Effector memory CD8-positive, alpha-beta T cell (primary cell): ENCODE measurements at places on chromosomes 13 and 19.

- H3K27me3 ChIP-seq: no peaks in the 10 kb centered on the region
- H3K4me1 ChIP-seq: no peaks in the 10 kb centered on the region
- no peak for DNase-seq
Observed at GRCh38 chr19:28400953-28401671, 811.8 kb downstream of the UQCRFS1 start.

DNA sequence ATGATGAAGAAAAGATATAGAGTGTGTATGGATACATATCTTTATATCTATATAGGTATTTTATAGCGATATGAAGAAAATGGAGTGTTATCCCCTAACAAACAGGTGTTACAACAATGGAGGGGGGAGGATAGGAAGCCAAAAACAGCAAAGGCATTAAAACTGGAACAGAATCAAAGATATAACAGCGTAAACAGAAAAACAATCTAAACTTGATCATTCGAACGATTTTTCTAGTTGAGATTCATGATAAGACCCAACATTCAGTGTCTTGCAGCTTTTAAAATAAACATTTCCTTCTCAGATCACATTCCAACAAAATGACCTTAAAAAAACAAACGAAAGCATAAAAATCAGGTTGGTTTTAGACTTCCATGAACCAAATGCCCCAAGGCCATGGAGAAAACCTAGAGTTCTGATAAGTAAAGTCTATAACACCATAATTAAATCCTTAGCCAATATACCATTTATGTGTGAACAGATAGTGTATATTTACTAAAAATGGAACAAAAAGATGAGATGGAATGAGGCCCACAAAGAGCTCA lies 55.7 kb downstream of the CAB39L start:
- H3K4me1 ChIP-seq: no peaks in the 10 kb centered on the region
- no peak overlapping the region for H3K4me3 ChIP-seq
- H3K36me3 ChIP-seq: peaks cover 3% of the 10 kb centered on the region
- no peak for DNase-seq
- H3K27me3 ChIP-seq: no peaks in the 10 kb centered on the region
- no peak overlapping the region for H3K27ac ChIP-seq

DNA sequence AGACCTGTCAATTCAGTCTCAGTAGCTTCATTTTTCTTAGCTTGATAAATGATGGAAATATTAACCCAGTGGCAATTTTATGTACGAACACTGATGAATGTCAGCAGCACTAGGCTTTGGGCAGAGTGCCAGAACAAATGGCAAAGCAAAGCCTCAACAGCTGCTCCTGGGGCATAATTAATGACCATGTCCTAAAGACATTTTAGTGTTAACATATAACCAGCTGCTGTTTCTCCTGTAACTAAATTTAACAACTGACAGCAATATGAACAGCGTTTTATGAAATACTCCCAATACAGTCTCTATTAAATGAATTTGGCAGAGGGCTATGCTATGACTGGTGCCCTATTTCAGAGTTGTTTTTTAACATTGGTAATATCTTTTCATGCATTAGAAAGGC lies 47.1 kb downstream of the ZNF568 start:
- no peaks in the 10 kb centered on the region for H3K27me3 ChIP-seq
- H3K4me1 ChIP-seq: no peaks in the 10 kb centered on the region
- no peak overlapping the region for H3K27ac ChIP-seq

GRCh38 chr13:111130116-111130508 lies 15.0 kb downstream of the ARHGEF7 start:
- peaks cover 18% of the 10 kb centered on the region for H3K27me3 ChIP-seq
- H3K36me3 ChIP-seq: no peaks in the 10 kb centered on the region
- H3K4me1 ChIP-seq: no peaks in the 10 kb centered on the region
- no peak overlapping the region for H3K27ac ChIP-seq
- DNase-seq: no peak

- no peak overlapping the region for H3K4me3 ChIP-seq
- H3K36me3 ChIP-seq: no peaks in the 10 kb centered on the region
Observed at GRCh38 chr13:78999494-78999893, 340.5 kb upstream of the OBI1 start.

GRCh38 chr13:35332134-35332533 lies 144.4 kb downstream of the MAB21L1 start:
- H3K4me1 ChIP-seq: no peaks in the 10 kb centered on the region
- H3K36me3 ChIP-seq: peaks cover 3% of the 10 kb centered on the region
- H3K27ac ChIP-seq: no peak overlapping the region
- H3K4me3 ChIP-seq: no peak overlapping the region
- no peaks in the 10 kb centered on the region for H3K27me3 ChIP-seq

DNA sequence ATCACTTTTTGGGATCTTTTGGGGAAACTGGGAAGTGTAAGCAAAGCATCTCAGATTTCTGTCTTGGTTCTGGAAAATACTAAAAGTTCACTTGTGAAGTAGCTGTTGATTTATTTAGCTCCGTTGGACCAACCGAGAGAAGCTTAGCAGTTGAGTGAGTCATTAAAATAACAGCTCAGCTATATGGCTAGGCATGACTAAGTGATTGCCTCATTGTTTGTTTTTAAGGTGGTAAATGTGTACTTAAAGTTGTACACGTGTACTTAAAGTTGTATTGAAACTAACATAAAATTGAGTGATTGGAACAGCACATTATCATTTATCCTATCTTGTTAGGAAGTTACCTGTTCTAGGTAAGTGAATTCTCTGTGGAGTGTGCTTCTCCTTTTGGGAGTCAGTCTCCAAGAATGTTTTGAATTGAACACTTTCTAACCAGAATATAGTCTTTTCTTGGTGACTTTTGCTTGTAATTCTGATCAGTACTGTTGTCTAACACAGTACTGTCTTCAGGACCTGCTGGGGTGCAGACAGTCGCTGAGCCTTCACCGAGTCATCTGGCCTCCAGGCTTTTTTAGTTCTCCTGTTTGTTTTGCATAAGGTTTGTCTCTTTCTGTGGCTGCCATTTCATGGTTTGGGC lies 2.9 kb upstream of the DCUN1D2 start:
- H3K27me3 ChIP-seq: no peaks in the 10 kb centered on the region
- H3K4me3 ChIP-seq: no peak overlapping the region
- peaks cover 32% of the 10 kb centered on the region for H3K4me1 ChIP-seq
- peaks cover 1% of the 10 kb centered on the region for H3K36me3 ChIP-seq
- DNase-seq: no peak

GRCh38 chr19:42295831-42296525 lies 6.0 kb upstream of the PRR19 start:
- peaks cover 2% of the 10 kb centered on the region for H3K4me1 ChIP-seq
- H3K27me3 ChIP-seq: no peaks in the 10 kb centered on the region
- peaks cover 39% of the 10 kb centered on the region for H3K36me3 ChIP-seq
- no peak overlapping the region for H3K4me3 ChIP-seq

GRCh38 chr13:51550151-51550550 lies 34.1 kb upstream of the WDFY2 start:
- peaks cover 5% of the 10 kb centered on the region for H3K27me3 ChIP-seq
- H3K4me3 ChIP-seq: no peak overlapping the region
- H3K4me1 ChIP-seq: no peaks in the 10 kb centered on the region
- DNase-seq: no peak
- H3K27ac ChIP-seq: peak overlapping the region; percentile 25

- no peak overlapping the region for H3K27ac ChIP-seq
- H3K4me1 ChIP-seq: no peaks in the 10 kb centered on the region
- no peak for DNase-seq
- H3K27me3 ChIP-seq: no peaks in the 10 kb centered on the region
Observed at GRCh38 chr13:34017231-34017630, 199.3 kb downstream of the RFC3 start.

DNA sequence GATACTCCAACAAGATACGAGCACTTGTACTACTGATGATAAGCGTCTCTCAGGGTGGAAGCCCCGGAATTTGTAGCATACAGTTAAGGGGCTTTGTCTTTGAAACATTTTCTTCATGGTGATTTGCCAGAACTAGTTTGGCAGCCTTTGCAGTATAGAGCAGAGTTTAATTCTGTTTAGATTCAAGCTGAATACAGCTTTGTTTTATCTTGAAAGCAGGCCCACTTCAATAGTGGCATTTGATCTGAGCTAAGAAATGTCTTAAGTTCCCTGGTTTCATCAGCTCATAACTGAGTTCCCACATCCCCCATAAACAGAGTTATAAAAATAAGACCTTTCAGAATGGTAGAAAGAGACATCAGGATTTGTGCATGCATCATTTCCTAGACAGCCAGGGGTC lies 125.9 kb downstream of the MIPEP start:
- H3K36me3 ChIP-seq: no peaks in the 10 kb centered on the region
- no peaks in the 10 kb centered on the region for H3K27me3 ChIP-seq
- no peaks in the 10 kb centered on the region for H3K4me1 ChIP-seq
- no peak for DNase-seq
- H3K27ac ChIP-seq: no peak overlapping the region
- no peak overlapping the region for H3K4me3 ChIP-seq

DNA sequence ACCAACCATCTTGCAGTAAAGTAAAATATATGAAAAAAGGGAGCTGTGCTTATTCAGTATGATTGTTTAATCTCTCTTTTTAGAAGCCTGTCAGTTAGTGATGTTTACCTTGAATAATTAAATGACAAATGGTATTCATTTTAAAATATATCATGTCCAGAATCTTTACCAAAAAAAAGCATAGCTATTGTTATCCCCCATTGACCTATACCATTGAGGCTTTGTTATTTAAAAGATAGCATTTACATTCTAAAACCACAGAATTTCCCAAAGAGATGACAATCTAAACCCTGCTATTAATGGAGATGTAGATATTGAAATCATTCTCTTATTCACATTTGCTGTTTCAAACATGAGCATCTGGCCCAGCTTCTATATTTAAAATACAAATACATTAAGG lies 2.2 kb downstream of the CNMD start:
- H3K4me3 ChIP-seq: no peak overlapping the region
- H3K36me3 ChIP-seq: no peaks in the 10 kb centered on the region
- DNase-seq: no peak
- H3K27me3 ChIP-seq: peaks cover 49% of the 10 kb centered on the region

DNA sequence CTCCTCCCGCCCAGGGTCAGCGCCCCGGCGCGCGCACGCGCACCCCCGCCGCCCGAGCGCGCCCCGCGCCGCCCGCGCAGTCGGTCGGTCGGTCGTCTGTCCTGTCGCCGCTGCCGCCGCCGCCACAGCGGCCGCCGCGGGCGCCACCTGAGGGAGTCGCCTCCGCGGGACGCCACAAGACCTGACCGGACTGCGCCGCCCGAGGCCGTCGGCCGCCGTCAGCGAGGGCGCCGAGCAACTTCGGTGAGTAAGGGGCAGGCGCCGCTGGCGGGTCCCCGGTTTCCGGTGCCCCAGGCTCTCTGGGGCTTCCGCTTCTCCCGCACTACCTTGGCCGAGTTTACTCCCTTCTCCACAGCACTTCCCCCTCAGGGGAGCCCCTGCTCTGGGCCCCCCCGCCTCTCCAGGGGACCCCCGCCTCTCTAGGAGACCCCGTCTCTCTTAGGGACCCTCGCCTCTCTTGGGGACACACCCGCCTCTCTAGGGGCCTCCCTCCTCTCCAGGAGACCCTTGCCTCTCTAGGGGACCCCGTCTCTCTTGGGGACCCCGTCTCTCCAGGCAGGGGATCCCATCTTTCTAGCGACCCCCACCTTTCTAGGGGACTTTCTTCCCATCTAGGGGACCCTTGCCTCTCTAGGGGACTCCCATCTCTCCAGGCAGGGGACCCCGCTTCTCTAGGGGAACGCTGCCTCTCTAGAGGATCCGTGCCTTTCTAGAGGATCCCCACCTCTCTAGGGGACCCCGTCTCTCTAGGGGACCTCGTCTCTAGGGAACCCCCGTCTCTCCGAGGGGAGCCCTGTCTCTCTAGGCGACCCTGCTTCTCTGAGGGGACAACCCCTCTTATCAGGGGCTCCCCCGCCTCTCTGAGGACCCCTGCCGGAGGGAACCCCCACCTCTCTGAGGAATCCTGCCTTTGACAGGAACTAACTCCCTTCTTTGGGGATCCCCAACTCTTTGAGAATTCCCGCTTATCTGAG lies 19.3 kb upstream of the GATAD2A start:
- H3K4me3 ChIP-seq: peak overlapping the region; percentile 99
- no peak for DNase-seq
- H3K4me1 ChIP-seq: peaks cover 44% of the 10 kb centered on the region
- H3K27me3 ChIP-seq: no peaks in the 10 kb centered on the region
- peak overlapping the region; percentile 98 for H3K27ac ChIP-seq

GRCh38 chr19:2084993-2085720 lies 11.0 kb downstream of the MOB3A start:
- no peaks in the 10 kb centered on the region for H3K27me3 ChIP-seq
- peak; percentile 93 for DNase-seq
- peaks cover 72% of the 10 kb centered on the region for H3K36me3 ChIP-seq
- peaks cover 74% of the 10 kb centered on the region for H3K4me1 ChIP-seq
- H3K4me3 ChIP-seq: peak overlapping the region; percentile 96
- H3K27ac ChIP-seq: peak overlapping the region; percentile 97

- H3K27ac ChIP-seq: no peak overlapping the region
- DNase-seq: no peak
- peaks cover 11% of the 10 kb centered on the region for H3K4me1 ChIP-seq
- no peak overlapping the region for H3K4me3 ChIP-seq
Observed at GRCh38 chr13:33606692-33607091, 211.3 kb upstream of the RFC3 start.

DNA sequence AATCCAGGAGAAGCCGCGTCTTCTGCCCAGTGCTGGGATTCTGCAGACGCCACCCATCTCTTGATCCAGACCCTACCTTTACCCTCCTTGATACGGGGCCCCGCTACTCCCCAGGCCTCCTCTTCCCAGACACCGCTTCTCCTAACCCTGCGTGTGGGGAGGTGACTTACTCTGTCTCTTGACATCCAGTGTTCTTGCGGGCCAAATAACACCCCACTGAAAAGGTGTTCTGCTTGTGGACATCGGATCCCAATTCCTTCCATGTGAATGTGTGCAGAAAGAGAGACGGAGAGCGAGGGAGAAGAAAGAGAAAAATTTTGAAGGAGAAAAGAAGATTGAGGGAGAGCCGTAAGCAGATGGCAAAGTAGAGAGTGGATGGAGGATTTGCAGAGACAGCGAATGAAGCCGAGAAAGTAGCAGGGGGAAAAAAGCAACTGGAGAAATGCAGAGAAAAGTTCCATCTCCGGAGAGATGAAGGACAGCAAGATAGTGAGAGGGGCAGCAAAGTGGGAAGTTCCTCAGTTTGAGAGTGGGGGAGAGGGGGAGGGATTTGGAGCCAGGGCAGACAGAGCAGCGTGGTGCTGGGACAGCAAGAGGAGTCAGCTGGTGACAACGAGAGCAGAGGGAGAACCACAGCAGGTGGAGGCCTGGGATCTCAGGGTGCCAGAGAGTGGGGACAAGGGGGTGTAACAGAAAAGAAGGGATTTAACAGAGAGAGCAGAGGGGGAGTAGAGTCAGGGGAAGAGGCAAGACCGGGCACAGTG lies 814 bp downstream of the ZNF480 start:
- no peaks in the 10 kb centered on the region for H3K27me3 ChIP-seq
- peaks cover 14% of the 10 kb centered on the region for H3K4me1 ChIP-seq
- DNase-seq: no peak
- H3K4me3 ChIP-seq: peak overlapping the region; percentile 95
- peaks cover 46% of the 10 kb centered on the region for H3K36me3 ChIP-seq

- H3K27ac ChIP-seq: no peak overlapping the region
- H3K36me3 ChIP-seq: peaks cover 6% of the 10 kb centered on the region
- H3K4me3 ChIP-seq: no peak overlapping the region
- no peaks in the 10 kb centered on the region for H3K27me3 ChIP-seq
Observed at GRCh38 chr13:41216160-41216559, 21.8 kb upstream of the KBTBD7 start.

GRCh38 chr13:99218545-99218944 lies 17.9 kb downstream of the UBAC2 start:
- no peak for DNase-seq
- no peaks in the 10 kb centered on the region for H3K27me3 ChIP-seq
- H3K27ac ChIP-seq: peak overlapping the region; percentile 94
- H3K4me3 ChIP-seq: peak overlapping the region; percentile 88
- peaks cover 22% of the 10 kb centered on the region for H3K36me3 ChIP-seq
